IMR-90 (cell line): ENCODE measurements at places on chromosomes 6 and 20. TPM values are rescaled to one million over a fixed set of nuclear protein-coding genes. Genes with fewer than 3 reads are reported as not detected.

The SLC17A9 gene
- total RNA-seq: 1.4 and 2.2 TPM in 2 replicates

The SEMG1 gene
- total RNA-seq: not detected in 2 replicates

DNA sequence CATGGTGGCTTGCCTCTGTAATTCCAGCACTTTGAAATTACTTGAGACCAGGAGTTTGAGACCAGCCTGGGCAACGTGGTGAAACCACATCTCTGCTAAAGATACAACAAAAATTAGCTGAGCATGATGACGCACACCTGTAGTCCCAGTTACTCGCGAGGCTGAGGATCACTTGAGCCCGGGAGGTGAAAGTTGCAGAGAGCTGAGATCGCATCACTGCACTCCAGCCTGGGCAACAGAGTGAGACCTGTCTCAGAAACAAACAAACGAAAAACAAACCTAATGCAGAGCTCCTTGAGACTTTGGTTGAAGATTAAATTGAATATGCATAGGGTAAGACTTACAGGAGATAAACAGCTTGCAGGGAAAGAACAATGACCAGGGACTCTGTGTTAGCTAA lies 80.8 kb downstream of the SCAF8 start:
- DNase-seq: no peak
- H3K27me3 ChIP-seq: no peaks in the 10 kb centered on the region
- H3K4me3 ChIP-seq: no peak overlapping the region
- no peak overlapping the region for H3K27ac ChIP-seq
- peaks cover 35% of the 10 kb centered on the region for H3K36me3 ChIP-seq

DNA sequence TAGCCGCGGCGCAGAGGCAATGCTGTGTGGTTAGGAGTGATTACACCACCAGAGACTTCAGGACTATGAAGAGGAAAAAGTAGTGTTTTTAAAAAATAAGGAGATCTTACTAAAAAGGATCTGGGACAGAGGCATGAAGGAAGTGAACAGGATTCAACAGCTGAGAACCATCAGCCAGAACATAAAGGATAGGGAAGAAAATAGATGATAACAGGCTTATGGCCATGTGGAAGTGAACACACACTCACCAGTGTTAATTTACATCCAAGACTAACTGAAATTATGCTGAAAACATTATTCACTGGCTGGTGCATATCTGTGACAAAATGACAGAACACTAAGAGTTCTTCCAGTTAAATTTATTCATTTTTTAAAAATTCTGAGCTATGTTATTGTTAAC lies 47.5 kb upstream of the BCLAF1 start:
- DNase-seq: no peak
- H3K4me1 ChIP-seq: peaks cover 3% of the 10 kb centered on the region; the same call in 1 of the 2 replicates
- H3K36me3 ChIP-seq: no peaks in the 10 kb centered on the region
- H3K4me3 ChIP-seq: no peak overlapping the region
- H3K27me3 ChIP-seq: peaks cover 10% of the 10 kb centered on the region
- no peak overlapping the region for H3K27ac ChIP-seq

GRCh38 chr20:33291830-33292355 lies 8.9 kb downstream of the BPIFB1 start:
- H3K36me3 ChIP-seq: no peaks in the 10 kb centered on the region
- no peak for DNase-seq
- no peaks in the 10 kb centered on the region for H3K4me1 ChIP-seq
- peaks cover 23% of the 10 kb centered on the region for H3K27me3 ChIP-seq

The CTSZ gene
- total RNA-seq: 43.6 and 46.1 TPM in 2 replicates

The TRIM10 gene
- not detected in 2 replicates for total RNA-seq

The FOXA2 gene
- total RNA-seq: not detected in 2 replicates

DNA sequence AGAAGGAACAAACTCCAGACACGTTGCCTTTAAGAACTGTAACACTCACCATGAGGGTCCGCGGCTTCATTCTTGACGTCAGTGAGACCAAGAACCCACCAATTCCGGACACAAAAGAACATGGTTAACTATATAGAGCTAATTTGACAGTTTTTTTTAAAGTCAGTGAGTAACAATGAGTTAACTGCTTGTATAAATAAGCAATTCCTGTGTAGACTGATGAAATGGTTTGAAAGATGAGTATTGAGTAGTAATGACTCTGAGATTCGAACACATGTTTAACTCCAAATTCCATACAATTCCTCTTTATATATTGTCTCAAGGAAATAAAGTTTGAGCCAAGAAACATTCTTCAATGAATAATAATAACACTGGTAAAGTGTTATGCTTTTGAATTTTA lies 478.0 kb downstream of the MMUT start:
- no peaks in the 10 kb centered on the region for H3K4me1 ChIP-seq
- no peaks in the 10 kb centered on the region for H3K27me3 ChIP-seq
- no peak overlapping the region for H3K27ac ChIP-seq
- DNase-seq: peak; percentile 82
- H3K36me3 ChIP-seq: no peaks in the 10 kb centered on the region
- no peak overlapping the region for H3K4me3 ChIP-seq

The SALL4 gene
- total RNA-seq: not detected in 2 replicates

The ACSS2 gene
- total RNA-seq: 38.9 and 46.4 TPM in 2 replicates

The SAPCD1 gene
- total RNA-seq: not detected in 2 replicates

- no peaks in the 10 kb centered on the region for H3K36me3 ChIP-seq
- no peaks in the 10 kb centered on the region for H3K4me1 ChIP-seq
- H3K27me3 ChIP-seq: no peaks in the 10 kb centered on the region
- no peak for DNase-seq
Measured at GRCh38 chr6:133070410-133071043, 170.6 kb upstream of the EYA4 start.

The ABRACL gene
- 16.0 and 42.8 TPM in 2 replicates for total RNA-seq

- H3K4me3 ChIP-seq: no peak overlapping the region
- H3K27ac ChIP-seq: no peak overlapping the region
- no peaks in the 10 kb centered on the region for H3K4me1 ChIP-seq
- DNase-seq: no peak
Measured at GRCh38 chr20:8321001-8321400, 188.9 kb downstream of the PLCB1 start.

- peaks cover 37% of the 10 kb centered on the region for H3K27me3 ChIP-seq
- no peak overlapping the region for H3K27ac ChIP-seq
- no peak for DNase-seq
- H3K4me3 ChIP-seq: no peak overlapping the region
- no peaks in the 10 kb centered on the region for H3K36me3 ChIP-seq
Measured at GRCh38 chr20:40675599-40676221, 13.3 kb downstream of the MAFB start.

- H3K4me3 ChIP-seq: no peak overlapping the region
- H3K27me3 ChIP-seq: peaks cover 56% of the 10 kb centered on the region
- no peak overlapping the region for H3K27ac ChIP-seq
- no peak for DNase-seq
- no peaks in the 10 kb centered on the region for H3K4me1 ChIP-seq
Measured at GRCh38 chr20:64247970-64248841, 7.3 kb upstream of the PCMTD2 start.

The EEF1A2 gene
- 1.3 and 2.2 TPM in 2 replicates for total RNA-seq

DNA sequence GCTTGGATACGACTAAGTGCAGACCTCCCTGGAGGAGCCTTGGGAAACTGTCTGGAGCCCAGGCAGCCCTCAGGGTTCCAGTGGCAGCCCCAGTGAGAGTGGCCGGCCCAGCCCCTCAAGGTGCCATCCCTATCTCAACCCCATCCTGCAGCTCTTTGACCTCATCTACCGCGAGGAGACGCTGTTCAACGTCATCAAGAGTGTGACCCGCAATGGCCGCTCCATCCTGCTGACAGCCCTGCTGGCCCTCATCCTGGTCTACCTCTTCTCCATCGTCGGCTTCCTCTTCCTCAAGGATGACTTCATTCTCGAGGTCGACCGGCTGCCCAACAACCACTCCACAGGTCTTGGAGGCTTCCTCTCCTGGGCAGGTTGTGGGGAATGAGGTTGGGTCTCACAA lies 20.7 kb downstream of the UQCC2 start:
- no peak overlapping the region for H3K27ac ChIP-seq
- DNase-seq: no peak
- H3K36me3 ChIP-seq: peaks cover 13% of the 10 kb centered on the region
- no peaks in the 10 kb centered on the region for H3K27me3 ChIP-seq
- no peak overlapping the region for H3K4me3 ChIP-seq

DNA sequence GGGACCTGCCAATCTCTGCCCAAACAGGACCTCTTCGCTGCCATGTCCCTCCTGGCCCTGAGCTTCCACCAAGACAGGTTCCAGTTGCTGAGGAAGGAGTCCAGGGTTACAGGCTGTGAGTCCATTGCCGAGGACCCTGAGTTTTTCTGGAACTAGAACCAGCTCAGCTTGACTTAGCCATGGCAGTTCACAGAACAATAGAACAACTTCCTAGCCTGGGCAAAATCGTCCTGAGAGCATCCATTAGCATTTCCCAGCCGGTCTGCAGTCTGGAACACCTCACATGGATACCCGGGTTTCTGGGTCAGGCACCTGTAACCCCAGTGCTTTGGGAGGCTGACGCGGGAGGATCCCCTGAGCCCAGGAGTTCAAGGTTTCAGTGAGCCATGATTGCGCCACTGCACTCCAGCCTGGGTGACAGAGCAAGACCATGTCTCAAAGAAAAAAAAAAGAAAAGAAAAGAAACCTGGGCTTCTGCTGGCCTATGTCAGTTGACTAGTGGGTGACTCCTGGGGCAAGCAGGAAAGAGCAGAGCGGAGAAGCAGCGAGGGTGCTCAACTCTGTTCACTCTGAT lies 90.3 kb downstream of the TCP11 start:
- no peaks in the 10 kb centered on the region for H3K27me3 ChIP-seq
- peaks cover 4% of the 10 kb centered on the region for H3K36me3 ChIP-seq
- H3K27ac ChIP-seq: peak overlapping the region; percentile 97; the same call in 1 of the 2 replicates
- DNase-seq: no peak

The CST7 gene
- total RNA-seq: not detected in 2 replicates

DNA sequence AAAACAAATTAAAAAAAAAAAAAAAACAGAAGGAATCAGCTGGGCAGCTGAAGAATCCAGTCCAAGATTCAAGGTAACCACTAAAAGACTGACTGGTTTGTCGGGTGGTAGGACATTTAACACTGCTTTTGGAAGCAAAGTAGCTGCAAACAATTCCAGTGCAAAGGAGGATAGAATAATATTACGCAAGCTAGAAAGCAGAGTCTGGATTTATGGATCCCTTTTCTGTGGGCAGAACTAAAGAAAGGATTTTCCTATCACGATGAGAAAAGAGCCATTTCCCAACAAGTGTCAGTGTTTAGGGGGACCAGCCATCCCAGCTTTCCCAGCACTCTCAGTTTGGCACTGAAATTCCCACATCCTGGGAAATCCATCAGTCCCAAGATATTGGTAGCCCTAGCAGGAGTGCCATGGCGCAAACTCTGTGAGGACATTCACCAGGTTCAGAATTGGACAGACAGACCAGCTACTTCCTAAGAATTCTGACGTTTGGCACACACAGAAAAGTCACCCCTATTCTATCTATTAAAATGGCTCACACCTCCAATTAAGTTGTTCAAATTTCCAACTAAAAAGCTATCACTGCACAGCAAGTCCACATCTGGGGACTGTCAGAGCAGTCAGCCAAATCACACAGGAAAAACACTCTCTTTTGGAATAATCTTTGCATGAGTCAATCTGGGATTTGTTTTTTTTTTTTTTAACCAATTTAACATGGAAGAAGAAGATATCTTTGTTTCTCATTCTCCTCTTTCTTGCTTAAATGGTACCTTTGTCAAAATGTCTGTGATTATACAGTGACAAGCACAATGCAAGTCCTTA lies 356.8 kb upstream of the ARID1B start:
- no peaks in the 10 kb centered on the region for H3K27me3 ChIP-seq
- no peaks in the 10 kb centered on the region for H3K36me3 ChIP-seq
- DNase-seq: peak; percentile 35

GRCh38 chr6:141261016-141261671 lies 871.6 kb upstream of the GJE1 start:
- no peak overlapping the region for H3K4me3 ChIP-seq
- H3K27me3 ChIP-seq: no peaks in the 10 kb centered on the region
- DNase-seq: no peak
- H3K36me3 ChIP-seq: no peaks in the 10 kb centered on the region
- H3K4me1 ChIP-seq: no peaks in the 10 kb centered on the region

GRCh38 chr6:80508885-80509630 lies 402.6 kb downstream of the BCKDHB start:
- no peak overlapping the region for H3K27ac ChIP-seq
- no peaks in the 10 kb centered on the region for H3K36me3 ChIP-seq
- no peaks in the 10 kb centered on the region for H3K27me3 ChIP-seq
- peaks cover 4% of the 10 kb centered on the region; the same call in 1 of the 2 replicates for H3K4me1 ChIP-seq
- DNase-seq: peak; percentile 31

DNA sequence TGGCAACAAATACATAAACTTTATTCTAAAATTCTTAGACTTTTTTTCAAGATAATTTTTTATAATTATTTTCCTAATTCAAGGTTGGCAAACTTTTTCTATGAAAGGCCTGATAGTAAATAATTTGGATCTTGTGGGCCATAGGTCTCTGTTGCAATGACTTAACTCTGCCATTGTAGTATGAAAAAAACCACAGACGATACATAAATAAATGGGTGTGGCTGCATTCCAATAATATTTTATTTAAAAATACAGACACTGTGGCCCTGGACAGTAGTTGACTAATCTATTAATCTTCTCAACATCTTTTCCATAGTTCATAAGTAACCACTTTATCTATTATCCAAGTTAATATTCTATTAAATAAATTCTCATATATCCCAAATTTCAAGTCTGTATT lies 281.1 kb downstream of the SYNE1 start:
- no peaks in the 10 kb centered on the region for H3K27me3 ChIP-seq
